Stimulated activated CD4-positive, alpha-beta T cell treated with anti-CD3 and anti-CD28 coated beads, Interleukin-1b, Interleukin-23, amount 100 ng/mL, for 24 hours (primary cell): ENCODE measurements at places on chromosomes 11 and 22.

- no peak for DNase-seq
These were observed 5.5 kb downstream of the KMT2A start for GRCh38 chr11:118441770-118442275.

- no peak for DNase-seq
These were observed at the start of gene DKK3 for GRCh38 chr11:12007769-12008737. Gene DKK3 (minus strand): TSS chr11:12008626. CDS start chr11:12008582, 44 bp downstream.

DNA sequence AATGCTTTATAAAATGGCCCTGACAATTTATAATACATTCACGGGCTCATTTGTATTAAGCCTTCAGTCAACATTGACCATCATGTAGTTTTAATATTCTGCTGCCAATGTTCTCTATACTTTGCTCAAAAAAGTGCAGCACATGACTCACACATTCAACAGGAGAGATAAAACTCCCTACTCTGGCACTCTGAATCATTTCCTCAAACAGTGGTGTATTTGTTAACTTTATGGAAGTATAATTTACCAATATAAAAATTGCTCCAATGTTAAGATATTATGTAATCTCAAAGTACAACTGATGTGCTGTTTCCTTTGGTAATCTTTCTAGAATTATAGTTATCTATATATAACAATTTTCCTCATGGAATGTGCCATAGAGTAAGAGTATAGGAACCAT lies 39.9 kb downstream of the MAML2 start:
- no peak for DNase-seq

DNA sequence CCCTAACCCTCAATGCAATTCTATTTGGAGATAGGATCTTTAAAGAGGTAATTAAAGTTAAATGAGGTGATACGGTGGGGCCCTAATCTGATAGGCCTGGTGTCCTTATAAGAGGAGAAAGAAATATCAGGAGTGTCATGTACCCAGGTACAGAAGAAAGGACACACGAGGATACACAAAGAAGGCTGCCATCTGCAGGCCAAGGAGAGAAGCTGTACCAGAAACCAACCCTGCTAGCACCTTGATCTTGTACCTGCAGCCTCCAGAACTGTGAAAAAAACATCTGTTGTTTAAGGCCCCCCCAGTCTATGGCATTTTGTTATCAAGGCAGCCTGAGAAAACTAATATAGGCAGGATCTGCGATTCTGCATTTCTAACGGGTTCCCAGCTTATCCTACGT lies 44.2 kb downstream of the FBXO7 start:
- DNase-seq, result no peak

- DNase-seq, result no peak
These were observed 17.8 kb downstream of the MAFF start for GRCh38 chr22:38219632-38220031.

DNA sequence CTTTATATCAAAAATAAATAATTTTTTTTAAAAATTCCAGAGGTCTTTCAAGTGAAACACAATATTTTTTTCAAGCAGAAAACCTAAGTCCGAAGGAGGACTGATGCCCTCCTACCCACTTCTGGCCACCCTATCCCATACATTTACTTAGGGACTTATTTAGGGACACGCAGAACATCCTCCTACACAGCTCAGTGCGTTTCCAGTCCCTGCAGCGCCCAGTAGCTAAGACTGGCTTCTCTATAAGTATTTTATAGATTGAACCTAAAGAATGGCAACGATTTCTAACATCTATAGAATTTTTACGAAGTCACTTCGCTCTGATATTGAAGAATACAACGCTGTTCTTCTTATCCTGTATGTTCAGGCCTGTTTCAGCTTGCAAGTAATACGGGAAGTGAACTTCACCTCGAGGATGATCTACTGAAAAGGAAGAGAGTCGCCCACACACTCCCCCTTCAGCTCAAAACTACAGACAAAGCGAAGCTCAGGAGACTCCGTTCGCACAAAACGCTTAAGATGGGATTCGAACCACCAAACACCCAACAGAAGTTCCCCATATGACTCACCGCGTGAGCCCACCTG lies 328 bp downstream of the CHEK2 start:
- no peak for DNase-seq

DNA sequence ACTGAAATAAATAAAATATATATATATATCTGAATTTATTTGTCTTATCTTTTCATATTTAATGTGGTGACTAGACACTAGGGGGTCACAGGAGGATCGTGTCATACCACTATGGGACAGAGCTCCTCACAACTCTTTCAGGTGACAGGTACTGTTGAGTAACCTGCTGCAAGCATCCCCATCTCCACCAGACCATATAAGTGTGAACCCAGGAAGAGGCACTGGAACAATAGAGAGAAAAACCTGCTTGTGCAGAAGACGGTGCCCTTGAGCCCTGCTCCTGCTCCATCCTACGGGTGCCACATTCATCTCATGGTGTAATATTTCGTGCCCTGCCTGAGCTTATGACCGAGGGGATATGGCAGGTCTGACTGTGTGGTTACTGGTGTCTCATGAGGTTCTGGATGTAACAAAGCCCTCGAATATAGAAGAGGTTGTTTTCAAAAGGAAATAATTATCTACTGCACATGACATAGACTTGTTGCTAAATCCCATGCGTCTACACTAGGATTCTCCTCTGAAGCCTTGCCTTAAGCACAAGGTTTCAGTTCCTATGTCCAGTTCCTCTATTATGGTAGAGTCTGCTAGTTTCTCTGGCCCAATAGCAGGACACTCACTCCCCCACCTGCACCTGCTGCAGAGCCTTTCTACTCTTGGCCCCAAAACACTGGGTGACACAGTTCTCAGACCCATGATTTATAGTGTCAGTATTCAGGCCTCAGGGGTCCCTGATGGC lies 70.4 kb downstream of the GGTLC2 start:
- DNase-seq, result no peak

DNA sequence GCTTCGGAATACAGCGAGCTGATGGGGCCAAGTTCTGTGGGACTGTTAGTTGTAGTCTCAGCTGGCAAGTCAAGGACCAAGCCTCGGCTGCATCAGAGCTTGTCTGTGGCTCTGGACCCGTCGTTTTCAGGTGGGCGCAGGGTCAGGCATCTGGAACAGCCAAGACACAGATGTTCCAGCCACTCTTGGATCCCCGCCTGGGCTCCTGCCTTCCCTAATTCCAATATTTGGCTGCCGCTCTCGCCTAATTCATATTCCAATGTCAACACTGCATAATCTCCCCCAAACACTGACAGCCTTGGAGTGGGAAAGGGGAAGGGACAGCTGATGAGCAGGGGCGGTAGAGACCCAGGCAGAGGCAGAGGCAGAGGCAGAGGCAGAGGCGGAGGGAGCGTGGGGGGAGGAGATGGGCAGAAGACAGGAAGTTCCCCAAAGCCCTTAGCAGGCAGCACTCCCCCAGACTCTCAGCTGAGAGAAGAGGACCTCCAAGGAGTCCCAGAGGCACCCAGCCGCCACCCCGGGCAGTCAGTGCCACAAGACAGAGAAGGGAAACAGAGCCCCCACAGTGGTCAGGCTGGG lies 49.6 kb upstream of the SLC35C1 start:
- DNase-seq, result no peak

GRCh38 chr11:116263019-116263418 lies 509.8 kb downstream of the BUD13 start:
- no peak for DNase-seq

- DNase-seq, result no peak
These were observed 92.9 kb downstream of the DHCR7 start for GRCh38 chr11:71355281-71355680.

GRCh38 chr11:58980159-58980843 lies 41.0 kb downstream of the GLYATL1 start:
- DNase-seq, result no peak

- no peak for DNase-seq
These were observed 8.9 kb upstream of the NLRP6 start for GRCh38 chr11:269146-269890.

- peak; percentile 2 for DNase-seq
These were observed 284.0 kb downstream of the KIRREL3 start for GRCh38 chr11:126716456-126717083.

- no peak for DNase-seq
These were observed 182.6 kb downstream of the ST3GAL4 start for GRCh38 chr11:126538071-126538470.
